Hematopoietic multipotent progenitor cell treated with erythropoietin and hydrocortisone succinate and interleukin-3 and kit ligand, for 6 days (in vitro differentiated cells): ENCODE measurements at places on chromosomes 2 and 18.
A peak's percentile ranks its signal among the peaks of the same experiment; 100 is the strongest.

DNA sequence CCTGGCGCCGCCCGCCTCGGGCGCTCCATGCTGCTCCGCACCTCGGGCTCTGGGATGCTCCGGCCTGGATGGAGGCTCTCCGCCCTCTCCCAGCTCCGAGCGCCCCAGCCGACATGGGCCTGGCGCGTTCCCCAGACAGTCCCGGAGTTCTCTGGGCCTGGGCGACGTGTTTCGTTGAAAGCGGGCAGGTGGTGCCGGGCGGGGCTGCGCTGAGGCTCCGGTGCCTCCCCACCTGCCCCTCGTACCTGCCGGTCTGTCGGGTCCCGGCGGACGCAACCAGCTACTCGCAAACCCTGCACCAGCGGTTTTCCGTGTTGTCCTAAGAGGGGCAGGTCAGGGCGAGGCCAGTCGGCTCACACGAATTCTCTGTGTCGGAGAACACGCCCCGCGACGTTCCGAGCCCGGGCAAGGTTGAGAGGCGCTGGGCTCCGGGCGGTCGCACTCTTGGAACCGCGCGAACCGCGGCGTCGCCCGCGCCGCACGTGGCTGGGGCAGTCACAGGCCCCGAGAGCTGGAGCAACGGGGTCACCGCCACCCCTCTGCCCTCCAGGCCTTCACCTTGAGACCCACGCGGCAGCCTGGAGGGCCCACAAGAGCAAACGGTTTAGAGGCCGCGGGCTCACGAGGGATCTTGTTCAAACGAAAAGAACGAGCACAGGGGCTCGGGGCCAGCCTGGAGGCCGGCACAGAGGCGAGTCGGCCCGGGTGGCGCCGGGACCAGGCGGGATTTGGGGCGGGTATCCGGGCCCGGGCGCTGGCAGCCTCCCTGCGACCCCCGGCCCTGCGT is 4.2 kb upstream of the SIX2 start:
- DNase-seq, result no peak

DNA sequence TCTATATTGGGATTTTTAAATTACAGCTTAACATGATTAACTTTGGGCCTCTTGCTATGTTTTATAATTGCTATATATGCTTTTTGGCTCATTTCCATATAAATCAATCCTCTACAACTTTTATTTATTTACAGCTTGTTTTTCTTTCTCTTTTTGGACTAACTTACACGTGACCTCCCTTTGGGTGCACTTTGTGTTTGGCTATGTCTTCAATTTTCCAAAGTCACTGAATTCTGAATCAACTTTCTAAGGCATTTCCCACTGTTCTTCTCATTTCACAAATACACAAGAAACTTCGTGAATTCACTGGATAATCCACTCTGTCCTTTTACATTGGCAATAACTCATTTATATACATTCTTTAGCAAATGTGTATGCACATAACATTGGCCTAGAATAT is 5.4 kb upstream of the CPS1 start:
- DNase-seq, result no peak

- no peak for DNase-seq
Observed at GRCh38 chr2:71136174-71136573, 5.7 kb downstream of the MPHOSPH10 start.

DNA sequence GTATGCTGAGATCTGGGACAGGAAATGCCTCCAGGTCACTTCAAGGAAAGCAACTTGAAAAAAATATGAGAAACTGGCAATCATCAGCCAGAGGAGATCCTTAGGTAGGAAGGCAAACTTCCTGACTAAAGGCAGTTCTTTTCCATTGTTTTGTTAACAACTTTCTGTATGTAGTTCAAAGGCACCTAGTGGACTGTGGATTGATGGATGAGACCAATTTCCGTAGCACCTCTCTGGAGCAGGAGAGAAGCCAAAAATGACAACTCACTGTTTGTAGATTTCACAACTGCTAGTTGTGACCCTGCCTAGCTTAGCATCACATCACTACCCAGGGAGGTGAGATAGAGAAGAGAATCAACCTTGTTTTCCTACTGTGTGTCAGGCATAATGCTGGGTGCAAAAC is 21.8 kb upstream of the NOSTRIN start:
- peak; percentile 25 for DNase-seq

- DNase-seq, result no peak
Observed at GRCh38 chr2:51013933-51014526, 17.9 kb downstream of the NRXN1 start.

GRCh38 chr2:54634564-54635511 is 88.6 kb upstream of the EML6 start:
- no peak for DNase-seq
